ENCODE measurements at places on chromosomes 16 and 17. TPM values are rescaled to one million over a fixed set of nuclear protein-coding genes. Genes with fewer than 3 reads are reported as not detected.

Gene PPP1R27
- 0.12 TPM for polyA plus RNA-seq

Gene ZNF385C
- polyA plus RNA-seq = 0.03 TPM

DNA sequence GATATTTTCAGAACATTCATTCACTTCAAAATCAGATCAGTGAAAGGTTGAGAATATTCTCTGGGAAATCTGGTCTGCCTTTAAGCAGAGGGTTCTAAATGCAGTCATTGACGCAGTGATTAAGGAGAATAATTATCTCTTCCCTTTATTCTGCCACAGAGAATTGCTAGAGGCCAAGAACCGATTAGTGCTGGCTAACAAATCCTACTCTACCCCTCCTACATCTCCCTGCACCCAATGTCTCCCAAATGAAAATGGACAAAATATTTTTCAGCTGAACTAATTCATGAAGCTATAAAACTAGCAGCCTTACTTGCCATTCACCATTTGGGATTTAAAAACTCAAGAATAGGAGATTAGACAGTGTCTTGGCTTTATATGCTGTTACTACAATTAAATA, 185.5 kb upstream of the SOX9 start:
- no peak for DNase-seq

Gene WNT9B
- polyA plus RNA-seq = 0.12 TPM

GRCh38 chr17:32536736-32537643, 50.2 kb downstream of the CDK5R1 start:
- DNase-seq = no peak

- DNase-seq = no peak
These were observed 135.1 kb downstream of the SKAP1 start for GRCh38 chr17:48294806-48295361.

- no peak for DNase-seq
These were observed 73.8 kb upstream of the ATP2A3 start for GRCh38 chr17:4038076-4038475.

Gene HYDIN
- 0.49 TPM for polyA plus RNA-seq

DNA sequence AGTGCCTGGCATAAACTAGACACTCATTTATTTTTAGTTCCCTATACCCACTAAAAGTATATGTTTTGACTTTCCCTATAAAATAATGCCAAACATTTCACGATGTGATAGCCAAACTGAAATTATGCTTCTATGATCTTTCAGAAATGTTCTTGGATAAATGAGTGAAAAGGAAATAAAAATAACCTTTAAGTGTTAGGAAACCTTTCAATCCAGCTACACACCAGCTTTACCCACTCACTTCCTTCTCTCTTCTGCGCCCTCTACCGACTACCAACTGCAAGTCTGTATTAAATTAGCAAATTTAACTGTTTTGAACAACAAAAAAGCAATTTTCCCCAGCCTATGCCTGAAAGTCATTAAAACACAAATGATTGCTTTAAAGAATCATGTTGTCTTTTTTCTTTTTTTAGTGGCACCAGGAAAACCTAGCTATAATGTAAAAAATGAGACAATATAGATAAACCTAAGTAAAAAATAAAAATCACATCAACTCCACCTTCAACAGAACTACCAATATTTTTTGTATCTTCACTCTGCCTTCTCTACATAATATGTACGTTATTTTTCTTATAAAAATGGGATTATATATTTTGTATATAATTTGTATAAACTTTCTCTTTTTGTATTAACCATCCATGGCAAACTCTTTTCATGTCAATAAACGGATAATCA, 13.2 kb upstream of the TMEM100 start:
- no peak for DNase-seq

GRCh38 chr17:61205931-61206330, 193.7 kb upstream of the TBX2 start:
- no peak for DNase-seq

DNA sequence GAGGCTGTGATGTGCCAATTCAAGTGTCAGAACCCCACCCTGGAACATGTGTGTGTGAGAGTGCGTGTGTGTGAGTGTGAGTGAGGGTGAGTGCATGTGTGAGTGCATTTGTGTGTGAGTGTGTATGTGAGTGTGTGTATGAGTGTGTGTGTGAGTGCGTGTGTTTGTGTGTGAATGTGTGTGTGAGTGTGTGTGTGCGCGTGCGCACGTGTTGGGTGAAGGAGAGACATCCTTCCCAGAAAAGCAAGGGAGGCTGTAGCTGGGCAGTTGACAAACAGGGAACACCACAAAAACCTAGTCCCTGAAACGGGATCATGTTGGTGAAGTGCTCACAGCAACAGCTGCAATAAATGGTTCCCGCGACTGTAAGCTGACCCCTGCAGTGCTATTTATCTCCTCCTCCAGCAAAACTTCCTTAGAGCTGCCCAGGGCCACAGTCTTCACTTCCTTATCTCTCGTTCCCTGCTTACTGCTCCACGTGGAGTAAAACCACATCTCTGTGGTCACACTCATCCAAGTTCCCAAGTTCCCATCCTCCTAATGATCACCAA, 40.1 kb upstream of the RPL38 start:
- no peak for DNase-seq

DNA sequence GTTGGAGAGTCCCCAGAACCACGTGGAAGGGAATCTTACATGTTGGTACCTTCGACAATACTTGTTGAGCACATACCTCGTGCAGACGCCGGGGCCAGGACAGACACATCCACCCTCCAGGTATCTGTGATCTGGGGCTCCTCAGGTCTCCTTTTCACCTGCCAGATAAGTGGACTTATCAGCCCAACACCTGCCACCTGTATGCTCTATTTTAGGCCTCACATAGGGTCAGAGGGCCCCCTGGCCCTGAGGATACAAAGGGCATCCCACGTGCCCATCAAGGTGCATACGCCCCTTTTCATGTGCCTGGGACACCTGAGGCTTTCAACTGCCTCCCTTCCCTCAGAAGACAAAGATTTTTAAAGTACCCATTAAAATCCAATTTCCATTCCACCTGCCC, 212.7 kb downstream of the MRTFB start:
- no peak for DNase-seq

DNA sequence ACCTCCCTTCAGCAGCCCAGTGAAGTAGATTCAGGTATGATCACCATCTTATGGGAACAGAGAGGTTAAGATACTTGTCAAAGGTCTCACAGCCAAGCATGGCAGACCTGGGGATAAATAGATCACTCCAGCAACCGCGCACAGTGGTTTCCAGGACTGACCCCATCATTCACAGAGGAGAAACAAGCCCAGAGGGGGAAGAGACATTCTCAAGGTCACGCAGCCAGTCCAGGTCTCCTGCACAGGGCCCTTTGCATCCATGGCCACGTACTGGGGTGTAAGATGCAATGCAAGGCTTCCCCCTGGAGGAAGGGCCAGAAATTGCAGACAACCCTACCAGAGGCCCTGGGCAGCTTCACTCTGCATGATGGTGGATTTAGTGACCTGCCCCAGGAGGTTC, 19.9 kb downstream of the TLE7 start:
- DNase-seq = no peak

DNA sequence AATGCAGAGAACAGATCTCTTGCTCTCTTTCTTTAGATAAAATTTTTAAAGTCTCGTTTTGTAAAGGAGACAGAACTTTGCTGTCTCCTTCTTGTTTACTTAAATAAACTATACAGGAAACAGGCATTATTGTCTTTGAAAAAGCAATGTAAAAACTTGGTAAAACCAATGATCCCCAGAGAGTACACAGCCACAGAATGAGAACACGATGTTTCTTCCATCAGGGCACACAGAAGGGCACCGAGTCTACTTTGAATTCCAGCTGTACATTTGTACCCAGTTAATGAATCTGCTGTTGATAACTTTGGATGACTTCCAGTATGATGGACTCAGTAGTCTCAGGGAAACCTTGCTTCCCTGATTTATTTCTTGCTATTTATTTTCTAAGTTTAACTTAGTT, 8.1 kb upstream of the TMEM100 start:
- no peak for DNase-seq

GRCh38 chr16:73161977-73162376, 114.0 kb upstream of the ZFHX3 start:
- DNase-seq = no peak

All from keratinocyte (primary cell).